ENCODE measurements at places on chromosomes 7 and 10.

- DNase-seq = no peak
- H3K4me3 ChIP-seq = no peak overlapping the region
- H3K4me1 ChIP-seq = no peaks in the 10 kb centered on the region
- H3K27me3 ChIP-seq = no peaks in the 10 kb centered on the region
- no peaks in the 10 kb centered on the region for H3K36me3 ChIP-seq
Observed at GRCh38 chr7:17963281-17963680, 23.0 kb upstream of the SNX13 start.

- H3K4me1 ChIP-seq = no peaks in the 10 kb centered on the region
- no peak for DNase-seq
- no peak overlapping the region for H3K27ac ChIP-seq
- no peaks in the 10 kb centered on the region for H3K36me3 ChIP-seq
- H3K4me3 ChIP-seq = no peak overlapping the region
Observed at GRCh38 chr10:108496106-108496505, 1331.6 kb upstream of the SORCS1 start.

DNA sequence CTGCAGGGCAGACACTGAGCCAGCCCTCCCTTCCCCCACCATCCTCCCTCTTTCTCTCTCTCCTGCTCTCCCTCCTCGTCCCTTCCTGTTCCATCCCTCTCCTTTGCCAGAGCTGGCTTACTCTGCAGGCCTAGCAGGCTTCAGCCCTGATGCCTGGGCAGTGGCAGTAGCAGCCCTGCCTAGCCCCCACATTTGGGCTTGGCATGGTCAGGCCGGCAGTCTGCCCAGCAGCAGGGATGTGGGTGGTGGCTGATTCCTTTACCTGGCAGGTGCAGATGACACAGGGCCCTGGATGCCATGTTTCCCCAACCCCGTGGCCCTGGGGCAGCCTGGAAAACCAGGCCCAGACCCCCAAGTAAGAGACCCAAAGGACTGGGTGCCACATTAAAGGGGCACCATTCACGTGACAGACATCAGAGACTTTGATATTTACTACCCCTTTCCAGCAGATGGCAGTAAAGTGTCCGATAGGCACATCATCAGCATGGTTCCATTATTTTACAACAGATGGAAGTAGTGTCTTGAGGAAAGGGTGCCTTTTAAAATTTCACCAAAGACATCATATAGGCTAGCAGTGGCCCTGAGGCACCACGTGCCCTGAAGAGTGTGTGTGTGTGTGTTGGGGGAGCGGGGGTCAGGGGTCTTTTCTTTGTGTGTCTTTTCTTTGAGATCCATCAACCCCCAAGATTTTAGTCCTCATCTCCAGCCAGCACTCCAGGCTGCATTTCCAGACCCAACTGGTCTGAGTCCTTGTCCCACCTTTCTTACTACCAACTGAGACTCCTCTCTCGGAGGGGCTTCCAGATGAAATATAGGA, 5.9 kb downstream of the KCP start:
- H3K27me3 ChIP-seq = no peaks in the 10 kb centered on the region
- no peak for DNase-seq
- H3K36me3 ChIP-seq = no peaks in the 10 kb centered on the region
- no peaks in the 10 kb centered on the region for H3K4me1 ChIP-seq
- H3K4me3 ChIP-seq = no peak overlapping the region
- no peak overlapping the region for H3K27ac ChIP-seq

GRCh38 chr10:34940436-34940835, 125.3 kb upstream of the PARD3 start:
- no peak overlapping the region for H3K27ac ChIP-seq
- H3K27me3 ChIP-seq = no peaks in the 10 kb centered on the region
- no peak for DNase-seq
- no peaks in the 10 kb centered on the region for H3K4me1 ChIP-seq

GRCh38 chr7:97480772-97481390, 251.0 kb upstream of the TAC1 start:
- H3K27ac ChIP-seq = no peak overlapping the region
- no peaks in the 10 kb centered on the region for H3K36me3 ChIP-seq
- H3K4me3 ChIP-seq = no peak overlapping the region

- no peaks in the 10 kb centered on the region for H3K36me3 ChIP-seq
- DNase-seq = no peak
- no peak overlapping the region for H3K4me3 ChIP-seq
- no peaks in the 10 kb centered on the region for H3K27me3 ChIP-seq
- no peak overlapping the region for H3K27ac ChIP-seq
Observed at GRCh38 chr7:41222746-41223145, 480.1 kb downstream of the INHBA start.

- peak overlapping the region; percentile 92 for H3K27ac ChIP-seq
- no peaks in the 10 kb centered on the region for H3K27me3 ChIP-seq
- H3K4me1 ChIP-seq = peaks cover 55% of the 10 kb centered on the region
- H3K36me3 ChIP-seq = no peaks in the 10 kb centered on the region
- peak; percentile 70 for DNase-seq
Observed at GRCh38 chr10:124732931-124733570, 11.1 kb downstream of the FAM53B start.

DNA sequence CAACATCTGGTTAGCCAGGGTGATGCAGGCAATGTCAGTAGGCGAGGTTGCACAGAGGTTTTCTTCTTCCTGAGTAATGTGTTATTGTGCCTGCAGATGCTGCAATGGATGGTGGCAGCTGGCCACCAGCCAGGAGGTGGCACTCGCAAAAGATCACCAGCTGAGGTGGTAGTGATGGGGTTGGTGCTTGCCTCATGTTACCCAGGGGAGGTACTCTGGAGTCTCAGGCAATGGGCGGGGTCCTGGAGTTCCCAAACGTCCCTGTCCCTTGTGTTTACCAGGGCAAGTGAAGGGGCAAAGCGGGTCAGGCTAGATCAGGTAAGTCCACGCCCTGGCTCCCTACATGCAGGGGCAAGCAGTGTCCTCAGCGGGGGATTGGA, 21.1 kb downstream of the CLRN3 start:
- no peak overlapping the region for H3K4me3 ChIP-seq
- H3K36me3 ChIP-seq = no peaks in the 10 kb centered on the region
- no peaks in the 10 kb centered on the region for H3K27me3 ChIP-seq

DNA sequence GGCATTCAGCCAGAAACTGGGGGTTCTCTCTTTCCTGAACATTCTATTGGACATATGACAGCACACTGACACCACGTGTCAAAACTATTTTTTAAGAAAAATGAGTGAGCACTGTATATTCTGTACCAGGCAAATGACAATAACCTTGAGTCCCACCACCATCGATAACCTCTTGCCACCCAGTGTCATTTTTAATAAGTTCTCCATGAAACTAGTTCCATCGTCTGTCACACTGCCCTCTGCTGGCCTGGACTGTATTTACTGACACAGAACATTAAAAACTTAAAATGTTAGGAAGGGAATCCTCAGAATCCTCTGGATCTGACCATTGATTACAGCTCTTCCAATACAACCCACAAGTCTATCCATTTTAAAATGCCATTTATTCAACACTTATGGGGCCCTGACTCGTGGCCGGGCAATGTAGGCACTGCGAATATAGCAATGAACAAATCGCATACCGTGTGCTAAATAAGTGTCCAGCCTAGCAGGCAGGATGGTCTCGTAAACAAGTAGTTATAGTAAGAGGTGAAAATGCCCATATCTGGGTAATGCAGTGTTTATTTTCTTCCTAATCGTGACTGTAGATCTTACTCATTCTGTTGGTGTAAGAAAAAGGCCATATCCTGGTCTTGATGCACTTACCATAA, 35.9 kb upstream of the CACNB2 start:
- no peak overlapping the region for H3K27ac ChIP-seq
- peak; percentile 61 for DNase-seq
- no peaks in the 10 kb centered on the region for H3K27me3 ChIP-seq
- H3K4me1 ChIP-seq = no peaks in the 10 kb centered on the region
- no peaks in the 10 kb centered on the region for H3K36me3 ChIP-seq

- DNase-seq = no peak
- H3K36me3 ChIP-seq = no peaks in the 10 kb centered on the region
- peak overlapping the region; percentile 53 for H3K4me3 ChIP-seq
- no peaks in the 10 kb centered on the region for H3K4me1 ChIP-seq
- H3K27ac ChIP-seq = peak overlapping the region; percentile 39
Observed at GRCh38 chr10:60732198-60732806, 46.0 kb upstream of the CDK1 start.

GRCh38 chr10:126049759-126050700, 153.7 kb downstream of the FANK1 start:
- no peaks in the 10 kb centered on the region for H3K4me1 ChIP-seq
- H3K27me3 ChIP-seq = no peaks in the 10 kb centered on the region
- H3K36me3 ChIP-seq = no peaks in the 10 kb centered on the region
- H3K27ac ChIP-seq = no peak overlapping the region
- no peak for DNase-seq

- H3K27me3 ChIP-seq = no peaks in the 10 kb centered on the region
- peak overlapping the region; percentile 67 for H3K4me3 ChIP-seq
- H3K36me3 ChIP-seq = no peaks in the 10 kb centered on the region
- H3K27ac ChIP-seq = peak overlapping the region; percentile 94
- DNase-seq = no peak
Observed at GRCh38 chr7:148543-148931, 43.8 kb upstream of the FAM20C start.

GRCh38 chr7:6556196-6556595, 4.9 kb upstream of the GRID2IP start:
- no peak overlapping the region for H3K27ac ChIP-seq
- DNase-seq = no peak
- no peaks in the 10 kb centered on the region for H3K36me3 ChIP-seq
- no peak overlapping the region for H3K4me3 ChIP-seq

- H3K27me3 ChIP-seq = no peaks in the 10 kb centered on the region
- H3K4me3 ChIP-seq = peak within 1 kb of the TSS; percentile 67
- H3K36me3 ChIP-seq = no peaks in the 10 kb centered on the region
- peak within 1 kb of the TSS; percentile 96 for H3K27ac ChIP-seq
Observed at GRCh38 chr7:27151931-27152815, at the start of gene HOXA3. TSS of gene HOXA3 (minus strand) at chr7:27152583. CDS start at chr7:27110640, 41,943 bp downstream.

GRCh38 chr7:56106108-56107073, at the start of gene CHCHD2:
TSS of gene CHCHD2 (minus strand) at chr7:56106476. CDS start at chr7:56106413, 63 bp downstream.
- DNase-seq = peak; percentile 97
- H3K4me1 ChIP-seq = peaks cover 8% of the 10 kb centered on the region
- H3K27me3 ChIP-seq = peaks cover 3% of the 10 kb centered on the region
- no peaks in the 10 kb centered on the region for H3K36me3 ChIP-seq
- H3K27ac ChIP-seq = peak within 1 kb of the TSS; percentile 91
- peak within 1 kb of the TSS; percentile 91 for H3K4me3 ChIP-seq

GRCh38 chr7:38955892-38956291, 21.8 kb upstream of the POU6F2 start:
- H3K4me1 ChIP-seq = no peaks in the 10 kb centered on the region
- no peak overlapping the region for H3K4me3 ChIP-seq
- DNase-seq = no peak
- H3K36me3 ChIP-seq = no peaks in the 10 kb centered on the region
- H3K27ac ChIP-seq = no peak overlapping the region

DNA sequence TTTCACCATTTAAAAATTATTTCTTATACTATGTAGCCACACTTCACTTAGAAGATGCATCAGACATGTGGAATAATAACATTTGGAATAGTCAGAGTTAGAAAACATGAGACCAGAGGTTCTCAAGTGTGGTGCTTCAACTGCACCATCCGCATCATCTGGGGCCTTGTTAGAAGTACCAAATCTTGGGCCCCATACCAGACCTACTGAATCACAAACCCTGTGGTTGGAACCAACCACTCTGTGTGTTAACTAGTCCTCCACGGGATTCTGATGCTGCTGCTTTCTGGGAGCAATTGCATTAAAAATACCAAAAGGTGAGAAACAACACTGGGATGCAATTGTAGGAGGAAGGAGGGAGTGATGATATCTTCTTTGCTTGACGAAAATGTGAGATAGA, 125.2 kb downstream of the GNAT3 start:
- no peak overlapping the region for H3K4me3 ChIP-seq
- no peaks in the 10 kb centered on the region for H3K36me3 ChIP-seq
- no peak overlapping the region for H3K27ac ChIP-seq
- H3K27me3 ChIP-seq = no peaks in the 10 kb centered on the region

DNA sequence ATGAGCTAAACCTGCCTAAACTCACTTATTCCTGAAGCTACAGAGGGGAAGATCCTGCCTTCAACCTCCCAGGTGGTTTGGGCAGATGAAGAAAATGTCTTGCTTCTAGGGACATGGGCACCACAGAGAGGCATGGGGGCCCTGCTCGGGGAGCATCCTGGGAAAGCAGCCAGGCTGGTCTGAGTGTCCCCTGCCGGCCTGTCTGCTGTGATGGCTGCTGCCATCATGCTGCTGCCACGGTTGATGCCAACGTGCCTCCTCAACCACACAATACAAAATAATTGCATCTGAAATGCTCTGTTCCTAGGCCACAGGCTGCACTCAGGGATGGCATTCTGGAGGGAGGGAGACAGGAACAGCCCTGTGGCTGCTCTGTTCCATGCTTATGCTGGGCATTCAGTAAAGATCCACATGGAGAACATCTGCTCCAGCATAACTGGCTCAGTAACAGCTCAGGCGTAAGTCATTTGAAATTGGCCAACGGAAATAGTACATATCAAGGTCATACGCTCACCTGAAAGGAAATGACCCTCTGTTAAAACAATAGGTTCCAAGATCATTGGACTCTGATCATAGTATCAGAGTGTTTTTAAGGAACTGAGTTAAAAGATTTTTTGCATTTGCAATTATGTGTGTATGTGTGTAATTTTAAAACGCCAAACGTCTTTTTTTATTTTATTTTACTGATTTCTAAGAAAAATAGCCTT, 299.0 kb downstream of the TNS3 start:
- no peak for DNase-seq
- H3K27me3 ChIP-seq = no peaks in the 10 kb centered on the region
- no peaks in the 10 kb centered on the region for H3K36me3 ChIP-seq

DNA sequence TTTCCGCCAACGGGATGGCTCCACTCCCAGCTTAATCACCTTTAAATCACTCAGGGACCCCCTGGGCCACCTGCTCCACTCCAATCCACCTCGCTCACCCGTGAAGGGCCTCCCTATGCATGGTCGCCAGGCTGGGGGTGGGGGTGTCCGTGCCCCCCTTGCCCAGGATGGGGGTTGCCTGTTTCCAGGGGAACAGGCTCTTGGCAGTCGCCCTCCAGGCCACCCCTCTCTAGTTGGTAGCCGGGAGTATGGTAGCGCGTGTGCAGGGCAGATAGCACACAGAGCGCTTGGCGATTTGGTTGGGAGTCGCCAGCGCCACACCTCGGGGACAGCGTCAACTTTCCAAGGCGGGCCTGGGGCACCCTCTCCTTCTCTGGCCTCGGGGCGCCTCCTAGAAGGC, 134.9 kb upstream of the ZNF92 start:
- DNase-seq = no peak
- H3K36me3 ChIP-seq = no peaks in the 10 kb centered on the region
- no peak overlapping the region for H3K27ac ChIP-seq
- no peaks in the 10 kb centered on the region for H3K27me3 ChIP-seq
- no peaks in the 10 kb centered on the region for H3K4me1 ChIP-seq
